A172 (cell line): ENCODE measurements at places on chromosomes 11 and 22. TPM values are rescaled to one million over a fixed set of nuclear protein-coding genes. Genes with fewer than 3 reads are reported as not detected.

The PDGFB gene
- total RNA-seq, result 9.8 and 13.4 TPM in 2 replicates

The FDXACB1 gene
- 1.5 and 3.4 TPM in 2 replicates for total RNA-seq

The XKR3 gene
- total RNA-seq, result 0.14 TPM in 1 of 2 replicates, not detected in the other

The CREB3L1 gene
- 7.5 and 15.4 TPM in 2 replicates for total RNA-seq
